ENCODE measurements at places on chromosomes 2 and 18.

GRCh38 chr18:69996417-69996816, 48.7 kb upstream of the CD226 start:
- no peak for DNase-seq

DNA sequence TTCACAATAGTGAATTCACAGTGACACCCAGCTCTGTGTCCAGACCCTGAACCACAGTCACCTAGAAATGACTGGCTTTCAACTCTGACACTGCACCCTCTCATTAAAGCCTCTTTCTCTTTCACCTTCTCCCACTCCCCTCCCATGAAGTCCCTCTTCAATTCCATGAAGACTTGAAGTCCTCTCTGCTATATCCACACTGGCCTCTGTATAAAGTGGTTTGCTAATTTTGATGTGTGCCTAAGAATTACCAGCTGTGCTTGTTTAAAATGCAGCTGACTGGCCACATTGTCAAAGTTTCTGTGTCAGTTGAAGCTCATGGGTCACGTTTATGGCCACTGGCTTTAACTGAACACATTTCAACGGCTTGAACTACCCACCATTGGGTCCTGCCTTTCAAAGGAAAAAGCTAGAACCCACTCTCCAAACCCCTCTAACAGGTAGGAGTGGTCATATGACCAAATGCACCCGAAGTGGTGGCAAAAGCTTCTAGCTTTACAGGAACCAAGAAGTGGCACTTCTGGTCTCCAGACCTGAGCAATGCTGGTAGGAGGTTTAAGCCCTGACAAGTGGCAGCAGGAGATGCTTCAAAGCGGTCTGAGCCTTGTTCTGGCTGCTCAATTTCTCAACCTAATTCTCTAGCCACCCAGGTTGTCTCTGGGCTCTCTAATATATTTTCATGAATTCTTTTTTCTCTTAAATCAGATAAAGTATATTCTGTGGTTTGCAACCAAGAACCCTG, 34.2 kb downstream of the B4GALT6 start:
- DNase-seq = no peak

DNA sequence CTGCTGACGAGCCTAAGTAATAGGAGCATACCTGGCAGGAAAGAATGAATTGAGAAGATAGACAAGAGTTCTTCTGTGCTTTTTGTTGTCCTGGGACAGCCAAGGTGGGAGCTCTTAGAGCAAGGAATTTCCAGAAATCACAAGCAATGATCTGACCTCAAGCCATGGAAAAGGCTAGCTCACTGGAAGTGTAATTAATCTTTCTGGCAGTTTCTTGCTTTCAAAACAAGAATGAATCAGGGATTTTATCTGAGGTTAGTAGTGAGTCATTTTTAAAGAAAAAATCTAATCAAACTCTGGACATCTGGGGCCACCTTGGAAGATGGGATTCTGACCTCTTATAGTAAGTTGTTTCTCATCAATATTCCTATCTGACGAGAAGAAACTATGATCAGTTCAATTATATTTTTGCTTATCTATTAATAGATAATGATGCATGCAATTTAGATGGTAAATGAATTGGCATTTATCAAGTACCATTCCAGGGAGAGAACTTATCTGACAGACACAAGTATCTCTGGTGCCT, 98.0 kb downstream of the ADCYAP1 start:
- DNase-seq = no peak

DNA sequence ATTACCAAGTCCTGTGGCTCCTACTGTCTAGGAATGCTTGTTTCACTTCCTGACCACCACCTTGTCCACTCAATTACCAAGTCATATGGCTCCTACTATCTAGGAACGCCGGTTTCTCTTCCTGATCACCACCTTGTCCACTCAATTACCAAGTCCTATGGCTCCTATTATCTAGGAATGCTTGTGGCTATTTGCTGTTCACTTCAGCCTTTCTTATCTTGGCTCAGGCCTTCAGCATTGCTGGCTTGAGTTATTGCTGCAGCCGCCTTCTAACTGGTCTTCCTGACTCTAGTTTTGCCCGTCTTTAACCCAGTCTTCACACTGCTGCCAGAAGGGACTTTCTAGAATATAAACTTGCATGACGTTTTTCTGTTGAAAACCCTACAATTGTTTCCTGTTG, 82.5 kb upstream of the GAREM1 start:
- no peak for DNase-seq

- DNase-seq = no peak
Measured at GRCh38 chr18:44539926-44540325, 140.8 kb upstream of the SETBP1 start.

- no peak for DNase-seq
Measured at GRCh38 chr18:68178921-68179320, 536.0 kb downstream of the TMX3 start.

DNA sequence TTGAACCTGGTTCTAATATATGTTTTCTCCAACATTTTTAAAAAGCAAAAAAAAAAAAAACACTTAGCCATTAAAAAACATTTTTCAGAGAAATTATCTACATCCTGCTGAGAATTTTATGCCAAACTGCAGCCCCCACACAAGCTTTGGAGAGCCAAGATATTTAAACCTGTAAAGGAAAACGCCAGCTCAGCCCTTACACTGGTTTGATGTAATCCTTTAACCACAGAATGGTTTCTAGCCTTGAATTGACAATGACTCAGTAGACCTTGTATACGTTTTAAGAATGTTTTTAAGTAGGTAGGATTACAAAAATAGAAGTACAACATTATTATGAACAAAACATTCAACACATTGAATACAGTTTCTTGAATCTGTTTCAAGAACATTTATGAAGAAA, 113.6 kb downstream of the BABAM2 start:
- DNase-seq = no peak

DNA sequence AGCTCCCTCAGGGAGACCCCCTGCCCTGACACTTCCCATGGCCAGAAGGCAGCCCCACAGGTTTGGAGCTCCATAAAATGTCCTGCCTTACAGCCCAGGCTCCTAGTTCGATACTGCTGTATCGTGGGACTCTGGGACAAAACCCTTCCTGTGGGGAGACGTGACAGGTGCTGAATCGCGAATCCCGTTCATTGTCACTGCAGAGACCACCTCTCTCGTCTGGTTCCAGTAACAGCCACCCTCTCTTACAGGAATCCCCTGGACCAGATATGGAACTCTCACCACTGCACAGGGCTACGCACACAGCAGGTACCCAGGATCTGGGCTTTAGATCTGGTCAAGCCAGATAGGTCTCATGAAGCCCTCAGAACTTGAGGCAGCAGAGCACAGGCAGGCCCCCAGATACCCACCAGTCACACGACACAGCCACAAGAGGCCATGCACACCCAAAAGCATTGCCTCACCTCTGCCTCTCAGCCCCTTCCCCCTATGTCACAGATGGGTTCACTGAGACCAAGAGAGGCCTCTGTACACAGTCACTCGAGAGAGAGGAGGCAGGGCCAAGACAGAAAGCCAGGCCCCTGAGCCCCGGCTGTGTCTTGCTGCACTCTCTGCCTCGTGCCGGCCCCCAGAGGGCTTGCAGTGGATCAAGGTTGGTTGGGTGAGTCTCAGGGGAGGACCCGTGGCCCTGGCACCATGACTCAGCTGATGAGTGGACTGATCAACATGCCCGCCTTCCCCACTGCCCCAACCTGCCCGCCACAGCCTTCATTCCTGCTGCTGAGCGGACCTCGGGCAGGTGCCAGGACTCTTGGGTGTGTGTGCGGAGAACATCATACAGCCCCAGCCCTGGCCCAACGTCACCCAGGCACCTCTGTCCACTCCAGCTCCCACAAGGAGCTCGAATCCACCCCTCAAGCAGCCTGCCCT, 7.6 kb downstream of the SDC1 start:
- no peak for DNase-seq

DNA sequence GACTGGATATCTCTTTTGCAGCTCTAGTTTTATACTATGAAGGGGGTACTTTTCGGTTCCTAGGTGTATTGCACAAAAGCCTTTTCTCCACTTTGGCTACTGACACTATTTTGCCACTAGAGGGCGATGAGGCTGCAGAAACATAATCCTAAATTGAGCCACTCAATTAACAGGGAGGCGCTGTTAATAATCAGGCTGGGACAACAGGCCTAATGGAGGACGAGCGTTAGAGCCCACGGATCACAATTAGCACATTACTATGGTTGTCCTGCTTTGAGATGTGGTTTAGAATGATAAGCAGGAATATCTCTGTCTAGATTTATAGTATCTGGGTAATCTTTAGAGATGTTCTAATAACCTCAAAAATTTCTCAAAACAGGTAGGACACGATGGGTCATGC, 62.2 kb upstream of the PMAIP1 start:
- no peak for DNase-seq

DNA sequence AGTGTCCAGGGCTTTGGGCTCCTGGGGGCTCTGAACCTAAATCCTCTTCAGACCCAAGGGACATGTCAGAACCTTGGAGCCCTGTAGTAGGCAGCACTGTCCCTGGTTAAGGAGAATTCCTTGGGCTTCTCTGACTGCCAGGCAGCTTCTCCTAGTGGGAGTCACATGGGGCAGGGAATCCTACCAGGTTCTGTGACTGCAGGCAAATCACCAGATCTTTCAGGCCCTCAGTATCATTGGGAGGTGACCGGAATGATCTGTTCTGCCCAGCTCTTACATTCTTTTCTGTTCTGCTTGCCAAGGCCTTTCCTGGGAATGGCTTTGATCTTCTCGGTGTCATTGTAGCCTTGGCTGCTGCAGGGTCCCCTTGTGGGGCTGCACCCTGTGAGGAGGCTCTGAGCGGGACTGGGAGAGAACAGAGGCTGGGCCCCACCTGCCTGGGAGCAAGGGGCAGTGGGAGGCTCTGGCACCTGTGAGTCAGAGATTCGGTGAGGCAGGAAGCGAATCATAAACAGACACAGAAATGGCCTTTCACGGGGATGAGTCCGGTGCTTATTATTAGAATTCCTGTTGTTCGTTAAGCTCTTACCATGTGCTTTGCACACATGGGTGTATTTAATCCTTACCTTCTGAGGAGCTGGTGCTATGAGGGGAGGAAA, 14.1 kb downstream of the CEP68 start:
- no peak for DNase-seq

DNA sequence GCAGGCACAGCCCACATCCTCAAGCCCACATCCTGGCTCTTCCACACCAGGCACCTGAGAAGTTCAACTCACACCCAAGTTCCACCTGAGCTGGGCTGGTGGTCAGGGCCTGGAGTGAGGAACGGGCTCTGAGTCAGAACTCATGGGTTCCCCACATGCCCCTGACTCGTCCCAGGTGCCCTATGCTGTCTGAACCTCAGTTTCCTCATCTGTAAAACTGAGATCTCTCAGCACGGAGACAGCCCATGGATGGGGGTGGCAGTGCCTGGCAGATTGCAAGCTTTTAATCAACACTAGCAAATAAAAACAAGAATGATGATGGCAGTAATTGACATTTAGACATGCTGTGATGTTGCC, 307.8 kb downstream of the NDUFA10 start:
- no peak for DNase-seq

GRCh38 chr2:74321737-74322136, 21.5 kb downstream of the SLC4A5 start:
- no peak for DNase-seq

- DNase-seq = no peak
Measured at GRCh38 chr2:238406221-238406997, 20.3 kb upstream of the ASB1 start.

- DNase-seq = no peak
Measured at GRCh38 chr2:30763151-30763660, 44.0 kb downstream of the CAPN13 start.

DNA sequence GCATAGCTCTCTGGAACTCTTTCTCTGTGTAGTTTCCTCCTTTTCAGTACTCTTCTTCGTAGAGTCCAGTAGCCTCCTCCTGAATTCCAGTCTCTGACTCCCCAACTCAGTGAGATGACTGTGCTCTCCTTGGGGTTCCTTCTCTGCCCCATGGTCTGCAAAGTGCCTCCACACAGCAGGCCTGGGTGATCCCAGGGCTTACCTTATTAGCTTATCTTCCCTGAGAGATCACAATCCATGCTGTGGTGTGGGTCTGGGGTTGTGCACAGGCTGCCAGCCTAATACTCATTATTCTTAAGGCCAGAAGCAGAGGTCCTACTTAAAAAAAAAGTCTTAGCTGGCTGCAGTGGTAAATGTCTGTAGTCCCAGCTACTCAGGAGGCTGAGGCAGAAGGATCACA, 4.6 kb upstream of the GPR39 start:
- DNase-seq = no peak

- DNase-seq = no peak
Measured at GRCh38 chr18:60099709-60100108, 199.9 kb downstream of the PMAIP1 start.

GRCh38 chr2:204312105-204312504, 233.2 kb upstream of the PARD3B start:
- DNase-seq = no peak

DNA sequence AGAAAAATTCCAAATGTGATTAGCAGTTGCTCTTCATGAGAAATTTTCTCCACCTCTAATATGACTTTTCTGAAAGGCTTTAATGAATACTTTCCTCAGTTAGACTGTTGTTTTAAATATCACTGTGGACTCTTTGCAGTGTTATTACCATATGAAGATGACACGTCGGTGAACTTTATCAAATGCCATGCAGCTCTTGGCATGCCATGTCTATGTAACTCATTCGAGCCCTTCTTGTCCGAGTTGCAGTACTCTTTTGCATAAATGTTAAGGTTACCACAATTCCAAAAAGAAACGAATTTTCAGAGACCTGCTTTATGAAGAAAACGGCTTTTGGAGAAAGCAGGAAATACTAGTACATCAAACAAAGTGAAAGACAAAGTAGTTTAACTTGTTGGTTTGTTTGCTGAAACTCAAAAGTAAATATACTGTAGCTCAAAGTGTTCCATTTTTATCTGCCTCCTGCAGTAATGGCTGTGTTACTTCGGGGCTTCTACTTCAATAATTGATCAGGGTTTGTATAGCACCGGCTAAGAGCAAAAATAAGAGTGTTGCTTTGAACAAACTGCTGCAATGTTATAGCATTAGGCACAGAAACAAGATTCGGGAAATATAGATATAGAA, 204.1 kb downstream of the ARHGAP15 start:
- DNase-seq = no peak

GRCh38 chr2:236343400-236344161, 79.4 kb upstream of the ASB18 start:
- DNase-seq = peak; percentile 18

DNA sequence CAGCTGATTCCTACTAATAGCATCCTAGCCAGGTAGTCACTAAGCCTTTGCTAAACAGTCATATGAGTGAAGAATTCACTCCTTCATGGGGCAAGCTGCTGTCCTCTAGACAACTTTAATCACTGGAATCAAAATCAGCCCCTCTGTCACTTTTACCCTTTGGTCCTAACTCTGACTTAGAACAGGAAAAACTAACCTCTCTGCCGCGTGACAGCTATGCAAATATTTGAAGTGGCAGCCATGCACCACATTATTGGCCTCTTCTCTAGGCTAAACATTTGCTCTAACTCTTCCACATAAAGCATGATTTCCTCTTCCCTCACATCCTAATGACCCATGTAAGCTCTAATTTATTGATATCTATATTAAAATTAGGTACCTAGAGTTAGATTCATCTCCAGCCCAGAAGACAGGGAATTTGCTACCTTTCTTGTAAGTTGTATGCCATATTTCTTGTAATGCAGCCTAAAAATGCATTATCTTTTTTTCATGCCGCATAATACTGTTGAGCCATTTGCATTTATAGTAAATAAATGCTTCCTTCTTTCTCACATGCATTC, 12.8 kb upstream of the ONECUT2 start:
- DNase-seq = no peak

GRCh38 chr2:54983345-54984220, 66.7 kb downstream of the RTN4 start:
- DNase-seq = no peak

- DNase-seq = no peak
Measured at GRCh38 chr18:22363867-22364463, 53.8 kb downstream of the CTAGE1 start.

- DNase-seq = no peak
Measured at GRCh38 chr2:42917425-42917927, 125.1 kb upstream of the HAAO start.

Measured in effector CD8-positive, alpha-beta T cell (primary cell).